HepG2 (cell line): ENCODE measurements at places on chromosomes 12 and 14. TPM values are rescaled to one million over a fixed set of nuclear protein-coding genes. Genes with fewer than 3 reads are reported as not detected.

- no peak for DNase-seq
Observed at GRCh38 chr12:114895827-114896226, 211.9 kb upstream of the TBX3 start.

GRCh38 chr12:34107781-34108404 is 85.6 kb downstream of the ALG10 start:
- DNase-seq = no peak

GRCh38 chr12:124730455-124730932 is 133.2 kb downstream of the SCARB1 start:
- DNase-seq = peak; percentile 91

DNA sequence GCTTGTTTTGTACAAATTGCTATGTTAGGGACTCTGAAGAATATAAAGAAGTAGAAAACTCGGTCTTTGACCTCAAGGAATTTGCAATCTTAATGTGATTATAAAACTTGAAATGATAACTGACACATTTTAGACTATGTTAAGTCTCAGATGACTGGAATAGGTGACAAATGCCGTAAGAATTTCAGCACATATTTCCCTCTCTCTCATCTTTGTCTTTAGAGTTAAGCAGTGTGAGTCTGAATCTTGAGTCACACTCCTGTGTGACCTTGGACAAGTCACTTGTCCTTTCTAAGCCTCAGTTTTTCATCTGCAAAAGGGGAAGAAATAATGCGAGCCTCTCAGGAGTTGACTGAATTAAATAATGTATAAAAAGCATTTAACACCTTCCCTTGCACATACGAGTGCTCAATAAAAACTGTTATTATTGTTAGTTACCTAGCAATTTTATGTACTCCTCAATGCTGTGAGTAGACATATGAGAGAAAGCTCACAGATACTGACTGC is 103.7 kb downstream of the DYRK2 start:
- DNase-seq = no peak

GRCh38 chr14:75980856-75981255 is 939 bp downstream of the TGFB3 start:
- DNase-seq = no peak

DNA sequence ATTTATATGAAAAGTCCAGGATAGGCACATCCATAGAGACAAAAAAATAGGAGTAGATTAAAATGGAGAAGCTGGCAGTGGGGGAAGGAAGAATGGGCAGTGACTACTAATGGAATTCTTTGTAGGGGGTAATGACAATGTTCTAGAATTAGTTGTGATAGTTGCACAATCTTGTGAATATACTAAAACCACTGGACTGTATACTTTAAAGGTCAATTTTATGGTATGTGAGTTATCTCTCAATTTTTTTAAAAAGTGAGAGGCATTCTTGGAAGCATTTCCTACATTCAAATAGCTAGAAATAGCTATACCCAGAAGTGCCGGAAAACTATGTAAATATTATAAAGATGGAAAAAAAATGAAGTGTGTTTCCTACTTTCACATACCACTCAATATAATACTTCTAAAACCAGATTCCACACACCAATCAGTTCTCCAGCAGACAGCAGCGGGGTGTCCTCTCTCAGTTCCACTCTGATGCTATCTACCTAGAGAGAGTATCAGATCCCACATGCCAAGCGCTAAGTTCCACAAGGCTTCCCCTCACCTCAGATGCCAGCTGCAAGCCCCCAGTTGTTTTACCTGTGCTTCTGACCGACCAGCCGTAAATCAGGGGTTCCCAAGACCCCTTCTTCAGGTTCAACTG is 41.7 kb upstream of the NID2 start:
- DNase-seq = no peak

DNA sequence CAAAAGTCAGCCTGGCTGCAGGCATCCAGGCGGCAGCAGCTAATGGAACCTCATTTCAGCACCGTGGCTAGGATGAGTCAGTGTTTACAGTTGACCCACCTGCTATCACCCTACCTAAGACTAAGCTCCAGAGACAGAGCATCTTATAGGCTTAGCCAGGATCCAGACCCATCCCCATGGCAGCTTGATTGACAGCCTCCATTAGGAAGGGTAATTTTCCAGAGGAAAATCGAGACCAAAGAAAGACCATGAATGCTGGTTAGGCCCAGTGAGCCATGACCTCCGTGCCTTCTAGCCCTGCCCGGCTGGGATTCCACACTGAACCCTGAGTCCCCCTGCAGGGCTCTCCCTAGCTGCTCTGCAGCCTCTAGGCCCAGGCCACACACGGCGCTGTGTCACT is 38.7 kb downstream of the TUNAR start:
- no peak for DNase-seq

DNA sequence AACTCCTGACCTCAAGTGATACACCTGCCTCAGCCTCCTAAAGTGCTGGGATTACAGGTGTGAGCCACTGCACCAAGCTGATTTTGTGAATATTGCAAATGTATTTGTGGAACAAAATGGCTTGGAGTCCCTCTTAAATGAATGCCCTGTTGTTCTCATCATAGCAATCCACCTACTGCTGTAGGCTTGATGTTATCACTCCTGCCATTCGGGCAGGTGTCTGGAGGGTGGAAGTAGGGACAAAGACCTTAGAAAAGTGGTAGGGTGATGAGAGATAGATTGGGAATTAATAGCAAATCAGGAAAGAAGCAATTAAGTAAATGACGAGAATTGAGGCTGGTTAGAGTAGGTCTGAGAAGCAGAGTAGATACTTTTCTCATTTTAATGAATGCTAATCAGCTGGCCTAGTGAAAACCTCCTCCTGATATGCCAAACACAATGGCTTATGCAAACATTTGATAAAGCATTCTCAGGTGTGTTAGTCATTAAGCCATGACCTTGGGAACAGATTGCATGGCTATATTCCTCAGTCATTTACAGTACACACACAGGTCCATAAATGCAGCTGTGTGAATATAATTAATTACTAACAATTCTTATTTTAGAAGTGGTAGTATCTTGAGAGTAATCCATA is 60.5 kb upstream of the USP44 start:
- DNase-seq = peak; percentile 62

ENDOU gene
- not detected in 2 replicates for total RNA-seq

ATG2B gene
- total RNA-seq = 7.5 and 11.3 TPM in 2 replicates

CNIH1 gene
- total RNA-seq = 141 and 166 TPM in 2 replicates

TMEM63C gene
- total RNA-seq = 0.08 and 0.27 TPM in 2 replicates

PRR4 gene
- 1.2 and 2.3 TPM in 2 replicates for total RNA-seq

TMPRSS12 gene
- total RNA-seq = not detected in 2 replicates

CHGA gene
- total RNA-seq = not detected in 2 replicates

TPPP2 gene
- 0.58 and 0.63 TPM in 2 replicates for total RNA-seq

CDKL1 gene
- total RNA-seq = 5.1 and 7.9 TPM in 2 replicates

DHH gene
- not detected in 2 replicates for total RNA-seq
